ENCODE measurements at places on chromosomes 6 and 20.

GRCh38 chr6:5190507-5190906 is 70.2 kb downstream of the LYRM4 start:
- no peak for DNase-seq

GRCh38 chr6:121210943-121211342 is 123.3 kb downstream of the TBC1D32 start:
- no peak for DNase-seq

- DNase-seq = no peak
Measured at GRCh38 chr6:157640746-157641451, 182.1 kb upstream of the SNX9 start.

DNA sequence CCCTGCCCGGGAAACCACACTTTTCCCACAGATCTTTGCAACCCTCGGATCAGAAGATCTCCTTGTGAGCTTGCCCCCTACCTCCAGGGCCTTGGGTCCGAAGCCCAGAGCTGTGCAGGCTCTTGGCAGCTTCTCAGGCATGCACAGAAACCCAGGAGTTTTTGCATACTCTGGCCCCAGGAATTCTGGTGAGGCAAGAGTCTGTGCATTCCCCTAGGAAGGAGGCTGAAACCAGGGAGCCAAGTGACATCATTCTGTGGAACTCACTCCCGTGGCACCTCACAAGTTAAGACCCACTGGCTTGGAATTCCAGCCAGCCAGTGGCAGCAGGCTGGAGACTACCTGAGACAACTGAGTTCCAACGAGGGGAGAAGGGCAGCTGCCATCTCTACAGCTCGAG is 100.1 kb downstream of the TNFRSF21 start:
- DNase-seq = no peak

DNA sequence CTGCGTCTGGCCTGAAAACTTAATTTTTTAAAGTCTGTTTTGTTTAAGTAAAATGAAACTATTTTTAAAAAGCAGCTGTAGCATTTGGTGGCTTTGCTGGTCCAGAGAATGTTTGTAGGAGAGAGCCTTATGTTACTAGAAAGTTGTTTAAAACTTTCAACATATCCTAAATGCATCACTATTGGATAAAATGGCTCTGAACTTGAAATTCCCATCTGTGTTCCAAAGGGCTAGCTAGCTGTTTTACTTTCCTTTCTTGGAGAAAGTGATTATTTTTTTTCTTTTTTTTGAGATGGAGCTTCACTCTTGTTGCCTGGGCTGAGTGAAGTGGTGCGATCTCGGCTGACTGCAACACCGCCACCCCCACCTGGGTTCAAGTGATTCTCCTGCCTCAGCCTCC is 2.5 kb downstream of the SYNJ2 start:
- DNase-seq = no peak

DNA sequence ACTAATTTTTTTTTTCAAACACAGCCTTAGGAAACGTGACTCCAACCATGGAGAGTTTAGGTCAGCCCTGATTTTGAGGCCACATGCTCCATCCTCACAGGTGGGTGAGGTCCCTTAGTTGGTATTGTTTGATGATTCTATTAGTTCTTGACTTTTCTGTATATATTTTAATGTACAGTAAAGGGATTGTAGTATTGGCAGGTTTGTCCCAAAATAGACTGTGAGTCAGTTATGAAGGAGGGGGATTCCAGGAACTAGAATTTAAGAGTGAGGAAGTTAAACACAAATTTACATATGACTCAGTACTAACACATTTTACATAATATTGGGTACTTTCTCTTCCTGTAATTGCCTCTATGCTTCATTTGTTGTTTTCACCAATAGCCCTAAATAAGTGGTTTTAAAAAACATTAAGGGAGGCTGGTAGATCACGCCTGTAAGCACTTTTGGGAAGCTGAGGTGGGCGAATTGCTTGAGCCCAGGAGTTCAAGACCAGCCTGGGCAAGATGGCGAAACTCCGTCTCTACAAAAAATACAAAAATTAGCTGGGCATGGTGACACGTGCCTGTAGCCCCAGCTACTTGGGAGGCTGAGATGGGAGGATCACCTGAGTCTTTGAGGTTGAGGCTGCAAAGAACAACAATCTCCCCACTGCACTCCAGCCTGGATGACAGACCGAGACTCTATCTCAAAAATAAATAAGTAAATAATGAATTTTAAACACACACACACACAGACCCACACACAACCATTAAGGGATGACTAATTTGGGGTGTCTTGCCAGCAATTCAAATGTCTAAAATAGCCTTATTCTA is 81.8 kb downstream of the SGK1 start:
- peak; percentile 64 for DNase-seq

Measured in GM20000 (cell line).